SJCRH30 (cell line): ENCODE measurements at places on chromosomes 12 and 14. TPM values are rescaled to one million over a fixed set of nuclear protein-coding genes. Genes with fewer than 3 reads are reported as not detected.

Gene BATF
- not detected in 2 replicates for total RNA-seq

DNA sequence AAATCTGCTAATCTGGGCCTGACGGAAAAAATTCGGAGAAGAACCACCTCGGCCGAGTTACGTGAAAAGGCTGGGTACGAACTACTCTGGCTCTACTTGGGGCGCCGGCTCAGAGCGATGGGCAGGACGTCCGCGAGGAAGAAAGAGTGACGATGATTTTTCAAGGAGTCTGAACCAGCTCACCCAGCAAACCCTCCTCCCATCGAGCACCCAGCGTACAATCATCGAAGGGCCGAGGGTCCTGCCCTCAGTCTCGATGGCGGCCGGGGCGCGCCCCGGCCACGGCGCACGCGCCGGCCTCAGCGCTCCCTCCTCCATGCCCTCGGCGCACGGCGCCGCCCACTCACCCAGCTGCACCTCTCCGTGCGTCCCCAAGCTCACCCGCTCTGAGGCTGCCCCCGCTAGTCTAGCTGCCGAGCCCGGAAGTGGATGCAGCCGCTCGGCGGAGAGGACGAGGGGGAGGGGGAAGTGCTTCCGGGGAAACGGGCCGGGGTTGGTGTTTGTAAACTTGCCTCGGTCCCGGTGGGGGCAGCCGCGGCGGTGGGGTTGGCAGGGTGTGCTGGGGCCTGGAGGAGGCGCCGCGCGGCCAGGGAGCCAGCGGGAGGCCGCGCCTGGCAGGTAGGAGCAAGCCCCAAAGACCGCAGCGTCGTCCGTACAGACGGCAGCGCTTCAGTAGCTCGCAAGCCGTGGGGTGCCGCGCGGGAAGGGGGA, at the start of the genes CSAD and ZNF740:
TSS of gene CSAD (minus strand) at position 706 of the 711 bp plus-strand sequence. CDS start 7,455 bp downstream, outside the sequence.
TSS of gene ZNF740 (plus strand) at position 503 of the 711 bp plus-strand sequence. CDS start 1,262 bp downstream, outside the sequence.
- H3K27me3 ChIP-seq, result no peaks in the 10 kb centered on the region
- peak within 1 kb of the TSS; percentile 73 for H3K4me3 ChIP-seq
- H3K36me3 ChIP-seq, result peaks cover 18% of the 10 kb centered on the region
- H3K27ac ChIP-seq, result peak within 1 kb of the TSS; percentile 64

- H3K4me1 ChIP-seq, result peaks cover 12% of the 10 kb centered on the region
- no peaks in the 10 kb centered on the region for H3K27me3 ChIP-seq
- H3K36me3 ChIP-seq, result peaks cover 13% of the 10 kb centered on the region
- DNase-seq, result no peak
- H3K4me3 ChIP-seq, result no peak overlapping the region
Observed at GRCh38 chr12:944211-944610, 5.3 kb downstream of the RAD52 start.

DNA sequence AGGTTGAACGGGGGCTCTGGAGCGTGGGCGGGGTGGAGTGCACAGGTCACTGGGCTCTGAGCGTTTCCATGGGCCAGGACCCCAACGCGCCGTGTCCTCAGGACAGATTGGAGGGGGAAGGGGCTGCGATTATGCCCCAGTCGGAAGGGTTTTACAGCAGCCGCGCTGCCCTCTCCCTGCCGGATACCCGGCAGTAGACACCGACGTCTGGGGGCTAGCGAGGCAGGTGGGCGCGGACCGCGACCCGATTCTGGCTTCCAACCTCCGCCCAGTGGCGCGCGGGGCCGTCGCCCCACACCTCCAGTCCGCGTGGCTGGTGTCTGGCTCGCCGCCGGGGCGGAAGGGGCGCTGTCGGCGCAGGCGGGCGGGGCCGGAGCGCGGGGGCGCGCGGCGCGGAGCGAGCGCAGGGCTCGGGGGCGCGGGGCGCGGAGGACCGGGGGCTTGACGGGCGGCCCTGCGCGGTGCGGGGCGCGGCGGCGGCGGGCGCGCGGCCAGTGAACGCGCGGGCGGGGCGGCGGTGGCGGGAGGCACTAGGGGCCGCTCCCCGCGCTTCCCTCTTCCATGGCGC, 2.4 kb upstream of the KIF26A start:
- H3K4me3 ChIP-seq, result no peak overlapping the region
- no peaks in the 10 kb centered on the region for H3K27me3 ChIP-seq
- no peak overlapping the region for H3K27ac ChIP-seq

GRCh38 chr14:22426711-22427110, 162.3 kb downstream of the DAD1 start:
- H3K36me3 ChIP-seq, result no peaks in the 10 kb centered on the region
- no peak overlapping the region for H3K27ac ChIP-seq
- no peaks in the 10 kb centered on the region for H3K27me3 ChIP-seq
- H3K4me1 ChIP-seq, result peaks cover 5% of the 10 kb centered on the region; the same call in 1 of the 2 replicates
- H3K4me3 ChIP-seq, result no peak overlapping the region
- no peak for DNase-seq

DNA sequence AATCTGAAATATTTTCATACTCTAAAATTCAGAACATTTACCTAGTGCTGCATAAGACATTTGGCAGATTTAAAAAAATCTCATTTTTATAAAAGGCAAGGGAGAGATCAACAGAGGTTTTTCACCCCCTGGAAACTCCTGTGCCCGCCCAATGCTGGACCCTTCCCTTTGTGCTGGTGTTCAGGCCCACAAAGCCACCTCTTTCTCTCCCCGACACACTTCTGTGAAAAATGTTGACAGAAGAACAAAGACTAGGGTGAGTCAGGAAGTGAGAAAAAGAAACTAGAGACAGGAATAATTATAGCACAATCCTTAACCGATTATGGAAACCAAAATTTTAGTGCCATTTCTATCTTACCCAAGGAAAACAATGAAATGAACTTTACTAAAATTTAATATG, 197.7 kb upstream of the STXBP6 start:
- DNase-seq, result no peak
- no peak overlapping the region for H3K27ac ChIP-seq
- H3K27me3 ChIP-seq, result peaks cover 4% of the 10 kb centered on the region; the same call in 1 of the 2 replicates
- H3K4me1 ChIP-seq, result no peaks in the 10 kb centered on the region
- no peaks in the 10 kb centered on the region for H3K36me3 ChIP-seq
- no peak overlapping the region for H3K4me3 ChIP-seq

DNA sequence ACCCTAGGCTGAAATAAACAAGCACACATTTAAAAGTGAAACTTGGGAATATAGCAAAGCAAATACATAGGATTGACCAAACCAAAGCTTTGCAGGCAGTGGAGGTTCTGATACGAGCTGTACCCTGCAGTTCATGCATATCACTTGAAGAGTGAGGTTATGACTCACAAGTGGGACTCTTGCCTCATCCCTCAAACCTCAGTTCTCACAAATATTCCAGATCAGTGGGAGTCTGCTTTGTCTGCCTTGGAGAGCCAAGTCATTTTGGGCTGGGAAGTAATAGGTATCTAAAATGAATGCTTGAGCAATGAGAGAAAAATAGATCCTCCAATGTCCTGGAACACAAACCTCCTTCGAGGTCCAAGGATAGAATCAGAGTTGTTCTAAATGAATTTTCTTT, 116.4 kb downstream of the LRIG3 start:
- no peaks in the 10 kb centered on the region for H3K36me3 ChIP-seq
- peak; percentile 26 for DNase-seq
- no peak overlapping the region for H3K27ac ChIP-seq
- no peak overlapping the region for H3K4me3 ChIP-seq

- peaks cover 46% of the 10 kb centered on the region for H3K36me3 ChIP-seq
- H3K4me3 ChIP-seq, result no peak overlapping the region
- peak; percentile 83 for DNase-seq
- no peaks in the 10 kb centered on the region for H3K27me3 ChIP-seq
Observed at GRCh38 chr12:6965026-6965661, 5.3 kb downstream of the PHB2 start.

DNA sequence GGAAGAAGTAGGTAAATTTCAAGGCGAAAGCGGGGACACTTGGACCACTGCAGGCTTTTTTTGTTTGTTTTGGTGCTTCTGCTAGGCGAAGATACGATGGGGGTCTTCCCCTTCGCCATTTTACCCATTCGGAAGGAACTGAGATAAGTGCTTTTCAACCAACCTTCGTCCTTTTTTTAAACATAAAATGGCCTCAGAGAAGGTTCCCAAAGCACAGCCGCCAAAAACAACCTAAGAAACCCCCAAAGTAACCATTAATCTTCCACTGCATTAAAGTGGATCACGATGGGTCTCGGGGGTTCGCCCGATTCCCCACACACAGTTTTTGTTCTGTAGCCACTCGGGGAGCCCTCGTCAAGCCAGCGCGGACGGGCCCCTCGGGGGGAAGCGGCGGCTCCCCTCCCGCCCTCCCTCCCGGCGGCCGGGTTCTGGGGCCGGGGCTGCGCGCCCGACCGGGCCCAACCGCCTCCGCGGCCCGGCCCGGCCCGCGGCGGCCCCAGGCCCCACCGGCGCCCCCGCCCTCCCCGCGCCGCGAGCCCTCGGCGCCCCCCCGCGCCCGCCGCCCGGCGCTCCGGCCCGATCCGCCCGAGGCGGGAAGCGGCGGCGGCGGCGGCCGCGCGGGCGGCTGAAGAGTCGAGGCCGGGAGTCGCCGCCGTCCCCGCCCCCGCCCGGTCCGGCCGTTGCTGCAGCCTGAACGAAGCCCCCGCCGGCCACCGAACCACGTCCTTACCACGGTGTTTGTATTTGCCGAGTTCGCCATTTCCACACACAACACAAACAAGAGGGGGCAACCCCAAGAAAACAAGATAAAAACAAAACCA, 790 bp downstream of the GTF2A1 start:
- peak overlapping the region; percentile 93 for H3K4me3 ChIP-seq
- H3K27me3 ChIP-seq, result no peaks in the 10 kb centered on the region
- H3K4me1 ChIP-seq, result peaks cover 15% of the 10 kb centered on the region
- H3K36me3 ChIP-seq, result peaks cover 12% of the 10 kb centered on the region
- peak; percentile 20 for DNase-seq

DNA sequence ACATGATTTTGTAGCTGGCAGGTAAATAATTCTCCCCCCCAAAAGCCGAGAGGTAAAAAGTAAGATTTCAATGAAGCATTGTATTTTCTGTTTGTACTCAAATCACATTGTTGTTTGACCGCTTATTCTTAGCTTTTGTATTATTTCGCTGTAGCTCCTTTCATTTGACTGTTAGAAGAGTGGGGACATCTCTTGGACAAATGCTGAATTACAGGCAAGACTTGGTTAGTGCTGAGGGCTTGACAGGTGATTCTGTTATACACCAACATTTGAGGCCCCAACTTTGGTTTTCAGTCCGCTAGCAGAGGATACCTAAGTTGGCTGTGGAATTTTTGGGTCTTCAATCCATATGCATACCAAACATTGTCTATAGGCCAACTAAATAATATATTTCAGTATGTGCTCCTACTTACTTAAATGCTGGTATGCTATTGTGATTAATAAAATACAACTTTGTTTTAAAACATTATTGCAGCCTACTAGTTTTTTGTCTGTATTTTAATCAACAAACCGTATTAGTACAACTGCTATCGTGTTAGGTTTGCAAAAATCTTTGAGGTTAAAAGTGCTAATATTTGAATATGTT, 102.2 kb downstream of the ERC1 start:
- no peaks in the 10 kb centered on the region for H3K27me3 ChIP-seq
- H3K4me1 ChIP-seq, result no peaks in the 10 kb centered on the region
- H3K36me3 ChIP-seq, result no peaks in the 10 kb centered on the region; the same call in 1 of the 2 replicates
- H3K4me3 ChIP-seq, result no peak overlapping the region

- H3K4me1 ChIP-seq, result peaks cover 28% of the 10 kb centered on the region
- no peaks in the 10 kb centered on the region for H3K27me3 ChIP-seq
- no peak overlapping the region for H3K27ac ChIP-seq
- peak; percentile 58 for DNase-seq
Observed at GRCh38 chr12:3273409-3273853, 196.3 kb downstream of the TSPAN9 start.
